ENCODE measurements at places on chromosomes 1 and 21.

DNA sequence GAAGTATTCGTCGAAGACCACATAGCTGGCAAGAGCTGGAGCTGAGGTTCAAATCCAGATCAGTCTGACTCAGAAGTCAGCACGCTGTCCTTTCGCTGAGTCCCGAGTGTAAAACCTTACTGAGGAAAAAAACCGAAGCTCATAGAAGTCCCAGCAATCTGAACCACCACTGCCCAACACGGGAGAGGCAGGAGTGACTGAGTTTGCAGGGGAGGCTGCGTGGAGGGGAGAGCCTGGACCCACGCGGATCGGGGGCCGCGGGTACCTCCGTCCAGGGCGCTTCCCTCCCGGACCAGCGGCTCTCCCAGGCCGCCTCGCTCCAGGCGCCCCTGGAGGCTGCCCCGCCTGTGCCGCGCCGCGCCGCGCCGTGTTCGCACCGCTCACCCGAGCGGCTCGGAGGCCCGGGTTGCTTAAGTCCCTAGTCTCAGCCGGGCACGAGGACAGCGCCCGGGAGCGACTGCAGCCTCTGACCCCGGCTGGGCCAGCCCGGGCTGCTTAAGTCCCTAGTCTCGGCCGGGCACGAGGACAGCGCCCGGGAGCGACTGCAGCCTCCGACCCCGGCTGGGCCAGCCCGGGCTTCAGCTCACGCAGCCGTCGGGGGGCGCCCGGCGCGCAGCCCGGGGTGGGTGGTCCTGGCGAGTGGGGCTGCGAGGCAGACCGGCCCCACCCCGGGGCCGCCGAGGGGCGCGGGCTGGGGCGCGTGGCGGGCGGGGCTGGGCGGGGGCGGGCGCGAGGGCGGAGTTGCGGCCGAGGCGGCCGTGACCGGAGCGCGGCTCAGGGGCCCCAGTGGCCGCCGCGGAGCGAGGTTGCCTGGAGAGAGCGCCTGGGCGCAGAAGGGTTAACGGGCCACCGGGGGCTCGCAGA, at the start of gene ADAMTSL4:
Gene ADAMTSL4, plus strand, starts transcription at position 777 of the 864 bp plus-strand sequence. CDS start 2,881 bp downstream, outside the sequence.
- DNase-seq: no peak

DNA sequence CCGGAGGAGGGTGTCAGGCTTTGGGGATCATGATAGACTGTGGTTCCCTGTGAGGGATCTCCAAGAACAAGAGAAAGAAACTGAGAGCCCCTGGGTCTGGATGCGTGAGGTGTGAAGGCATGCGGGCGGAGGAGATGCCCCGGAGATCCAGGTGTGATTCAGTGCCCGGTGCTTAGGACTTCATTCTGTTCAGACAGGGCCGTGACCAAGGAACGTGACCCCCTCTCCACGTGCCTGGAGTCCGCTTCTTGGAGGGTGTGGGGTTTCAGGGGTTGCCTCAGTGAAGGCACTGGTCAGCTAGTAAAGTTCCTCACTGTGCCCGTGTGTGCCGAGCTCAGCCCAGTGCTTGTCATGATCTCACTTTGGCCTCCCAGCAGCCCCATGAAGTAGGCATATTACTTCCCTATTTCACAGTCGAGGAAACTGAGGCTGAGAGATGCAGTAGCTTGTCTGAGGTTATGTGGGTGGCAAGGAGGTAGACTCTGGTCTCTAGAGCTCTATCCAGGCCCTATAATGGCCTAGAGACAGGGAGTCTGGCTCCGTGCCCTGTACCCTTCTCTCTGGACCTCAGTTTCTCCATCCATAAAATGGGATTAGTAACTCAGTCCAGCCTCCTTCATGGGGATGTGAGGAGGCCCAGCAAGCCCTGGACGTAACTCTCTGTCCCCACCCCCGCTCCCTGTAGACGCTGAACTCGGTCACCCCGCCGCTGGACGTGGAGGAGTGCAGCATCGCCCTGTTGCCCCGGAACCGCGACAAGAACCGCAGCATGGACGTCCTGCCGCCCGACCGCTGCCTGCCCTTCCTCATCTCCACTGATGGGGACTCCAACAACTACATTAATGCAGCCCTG, 81.0 kb downstream of the PTPRU start:
- DNase-seq: no peak

GRCh38 chr1:97091263-97091662, 369.7 kb downstream of the PTBP2 start:
- DNase-seq: no peak

GRCh38 chr21:34180407-34180806, 107.0 kb downstream of the MRPS6 start:
- no peak for DNase-seq

DNA sequence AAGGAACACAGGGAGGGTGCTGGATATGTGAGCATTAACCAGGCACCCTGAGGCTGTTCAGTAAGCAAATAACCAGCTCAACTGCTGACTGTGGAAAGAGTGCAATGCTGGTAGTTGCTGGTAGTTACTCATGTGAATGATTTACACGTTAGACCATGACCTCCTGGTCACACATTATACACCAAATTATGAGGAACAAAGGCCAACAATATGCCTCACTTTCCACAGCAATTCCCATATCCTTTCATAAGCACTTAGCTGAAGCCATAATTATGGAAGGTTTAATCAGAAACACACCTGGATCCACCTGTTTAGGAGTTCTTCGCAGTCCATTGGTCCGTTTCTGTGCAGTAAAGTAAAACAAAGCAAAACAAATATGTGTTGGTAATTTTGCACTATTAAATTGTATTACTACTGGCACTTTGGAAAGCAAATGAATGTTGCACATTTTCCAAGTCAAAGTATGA, 281.8 kb downstream of the VAV3 start:
- DNase-seq: no peak

DNA sequence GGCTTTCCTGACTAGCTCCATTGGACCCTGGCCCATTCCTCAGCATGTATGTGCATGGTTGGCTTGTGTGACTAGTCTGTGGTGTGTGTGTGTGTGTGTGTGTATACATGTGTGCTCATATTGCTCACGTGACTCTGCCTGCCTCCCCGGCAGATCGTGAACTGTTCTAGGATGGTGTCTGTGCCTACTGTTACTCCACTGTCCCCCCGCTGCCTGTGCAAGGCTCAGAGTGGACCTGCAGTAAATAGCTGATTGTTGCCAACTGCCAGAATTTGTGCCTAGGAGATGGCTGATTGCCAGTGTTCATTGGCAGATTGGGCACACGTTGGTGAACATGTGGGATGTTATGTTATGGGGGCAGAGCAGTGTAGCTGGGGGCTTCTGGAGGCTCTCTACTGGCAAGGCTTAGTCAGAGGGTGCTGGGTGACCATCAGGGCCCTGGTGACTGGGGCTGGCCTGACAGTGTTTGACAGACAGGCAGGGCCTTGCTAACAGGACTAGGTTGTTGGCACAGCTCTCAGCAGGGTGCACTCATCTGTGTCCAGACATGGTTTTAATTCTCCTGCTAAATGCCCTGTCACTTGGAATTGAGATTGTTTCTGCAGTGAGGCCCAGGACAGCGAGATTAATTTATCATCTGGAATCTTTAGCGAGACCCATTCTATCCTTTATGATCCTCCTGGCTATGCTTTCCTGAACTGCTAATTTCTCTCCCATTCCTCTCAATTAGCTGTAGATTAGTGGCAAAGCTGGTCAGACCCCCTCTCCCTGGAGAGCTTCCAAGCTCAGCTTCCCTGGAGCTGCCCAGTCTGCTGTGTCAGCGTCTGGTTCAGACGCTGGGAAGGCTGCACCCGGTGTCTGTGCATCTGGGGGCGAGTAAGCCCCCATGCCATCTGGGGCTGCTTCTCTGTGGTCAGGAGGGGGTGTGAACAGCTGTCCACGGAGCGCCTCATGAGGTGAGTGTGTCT, 20.8 kb downstream of the SLC6A17 start:
- DNase-seq: no peak

GRCh38 chr1:165856606-165857005, 29.2 kb downstream of the UCK2 start:
- no peak for DNase-seq

DNA sequence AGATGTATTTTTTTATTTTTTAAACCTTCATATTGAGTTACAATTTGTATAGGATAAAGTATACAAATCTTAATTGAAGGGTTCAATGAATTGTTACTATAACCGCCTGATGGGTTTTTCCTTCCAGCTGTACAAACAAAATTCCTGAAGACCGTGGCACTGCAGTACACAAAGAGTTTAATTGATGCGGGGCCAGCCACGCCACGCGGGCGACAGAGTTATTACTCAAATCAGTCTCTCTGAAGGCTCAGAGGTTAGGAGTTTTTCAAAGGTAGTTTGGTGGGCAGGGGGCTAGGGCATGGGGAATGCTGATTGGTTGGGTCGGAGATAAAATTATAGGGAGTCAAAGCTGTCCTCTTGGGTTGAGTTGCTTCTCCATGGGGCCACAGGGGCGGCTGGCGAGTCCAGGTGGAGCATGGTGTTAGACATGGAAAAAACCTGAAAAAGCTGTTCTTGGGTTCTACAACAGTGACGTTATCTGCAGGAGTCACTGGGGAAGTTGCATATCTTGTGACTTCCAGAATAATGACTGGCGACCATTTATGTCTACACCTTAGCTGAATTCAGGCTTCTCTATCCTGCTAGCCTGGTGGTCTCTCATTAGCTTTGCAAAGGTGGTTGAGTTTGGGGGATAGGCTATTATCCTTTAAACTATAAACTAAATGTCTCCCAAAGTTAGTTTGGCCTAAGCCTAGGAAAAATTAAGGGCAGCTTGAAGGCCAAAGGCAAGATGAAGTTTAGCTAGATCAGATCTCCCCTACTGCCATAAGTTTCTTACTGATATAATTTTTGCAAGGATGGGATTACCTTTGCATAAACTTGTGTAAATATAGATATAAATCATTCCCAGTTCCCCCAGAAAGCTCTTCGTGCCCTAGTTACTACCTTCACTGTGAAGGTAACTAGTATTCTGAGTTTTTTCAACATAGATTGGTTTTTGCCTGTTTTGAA, 13.0 kb upstream of the TMEM9 start:
- no peak for DNase-seq

- DNase-seq: no peak
Observed at GRCh38 chr21:34984356-34985058, 64.6 kb downstream of the RUNX1 start.

DNA sequence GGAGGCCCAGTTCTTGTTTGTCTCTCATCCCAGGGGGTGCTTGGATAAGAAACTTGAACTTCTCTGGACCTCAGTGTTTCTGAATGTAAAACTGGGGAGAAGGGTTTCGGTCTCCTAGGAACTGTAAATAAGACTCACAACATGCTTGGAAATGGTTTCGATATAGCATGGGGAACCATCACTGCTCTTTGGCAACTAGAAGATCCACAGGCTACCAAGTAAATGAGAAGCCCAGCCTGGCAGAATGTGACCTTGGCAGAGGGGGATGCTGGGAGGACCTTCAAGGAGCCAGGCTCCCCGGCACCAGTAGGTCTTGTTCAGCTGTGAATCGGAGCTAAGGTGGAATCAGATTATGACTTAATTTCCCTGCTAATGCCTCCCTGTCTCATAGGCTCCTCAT, 3.7 kb downstream of the ARL8A start:
- no peak for DNase-seq

DNA sequence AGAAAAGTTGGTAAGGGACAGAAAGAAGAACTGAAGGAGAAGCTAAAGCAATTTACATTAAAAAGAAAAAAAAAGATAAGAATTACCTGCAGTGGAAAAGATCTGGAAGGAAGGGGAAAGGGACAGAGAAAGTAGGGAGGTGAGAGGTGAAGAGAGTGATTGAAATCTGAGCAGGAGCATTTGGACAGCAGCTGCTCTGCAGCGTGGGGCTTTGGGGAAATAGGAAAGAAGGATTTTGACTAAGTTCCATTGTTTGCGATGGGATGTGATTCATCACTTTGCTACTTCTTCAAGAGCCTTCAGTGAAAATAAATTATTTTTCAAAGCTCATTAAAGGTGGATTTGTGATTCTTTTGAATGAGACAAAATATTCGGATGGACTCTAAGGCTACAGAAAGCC, 26.1 kb upstream of the NMNAT2 start:
- DNase-seq: no peak

DNA sequence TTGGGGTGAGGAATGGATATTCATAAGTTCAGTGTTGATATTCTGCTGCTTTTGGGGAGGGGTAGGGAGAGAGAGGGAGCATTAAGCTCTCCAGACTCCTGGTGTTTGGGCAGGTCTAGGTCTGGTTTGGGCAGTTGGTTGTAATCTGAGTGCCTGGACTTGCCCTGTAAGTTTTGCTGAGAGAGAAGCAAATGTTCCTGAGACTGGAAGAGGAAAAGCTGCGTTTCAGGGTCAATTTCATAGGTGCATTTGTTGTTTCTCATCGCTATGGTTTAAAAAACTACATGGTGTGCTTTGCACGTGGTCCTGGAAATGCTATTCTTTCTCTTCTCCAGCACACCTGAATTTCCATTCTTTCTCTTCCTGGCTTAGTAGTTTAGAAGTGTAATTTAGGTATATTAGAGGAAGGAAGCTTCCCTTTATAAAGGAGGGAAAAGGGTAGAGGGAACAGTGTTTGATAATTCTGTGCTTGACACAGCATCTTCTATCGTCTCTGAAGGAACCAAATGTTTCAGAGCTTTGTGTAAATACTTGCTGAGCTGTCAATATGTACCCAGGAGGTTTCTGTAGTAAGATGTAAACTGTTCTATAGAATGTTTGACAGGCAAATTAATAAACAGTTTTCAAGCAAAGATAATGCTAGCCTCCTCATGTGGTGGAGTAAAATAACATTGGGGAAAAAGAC, 6.3 kb downstream of the ARID1A start:
- DNase-seq: no peak

- no peak for DNase-seq
Observed at GRCh38 chr1:231734417-231734816, 107.8 kb downstream of the DISC1 start.

GRCh38 chr1:218347723-218348627, 2.8 kb downstream of the TGFB2 start:
- no peak for DNase-seq

DNA sequence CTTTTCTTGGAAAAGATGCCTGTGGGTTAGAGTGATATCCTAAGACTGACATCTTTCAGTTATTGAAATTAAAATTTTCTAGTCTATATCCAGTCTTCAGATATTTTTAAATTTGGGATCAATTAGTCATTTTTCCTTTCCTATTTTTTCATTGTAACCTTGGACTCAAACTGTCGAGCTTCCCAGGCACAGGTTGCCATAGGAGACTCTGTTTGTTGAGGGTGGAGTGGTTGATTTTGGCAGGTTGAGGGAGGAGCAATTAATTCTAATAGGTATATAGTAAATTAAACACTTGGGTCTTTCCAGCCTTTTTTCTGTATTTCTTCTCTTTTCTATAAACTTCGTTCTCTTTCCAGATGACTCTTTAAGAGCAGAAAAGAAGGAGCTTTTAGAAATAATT, 326.8 kb downstream of the ASTN1 start:
- DNase-seq: no peak

- no peak for DNase-seq
Observed at GRCh38 chr1:203638950-203639349, 12.3 kb downstream of the ATP2B4 start.
